ENCODE measurements at places on chromosomes 12 and 14. TPM values are rescaled to one million over a fixed set of nuclear protein-coding genes. Genes with fewer than 3 reads are reported as not detected.

DNA sequence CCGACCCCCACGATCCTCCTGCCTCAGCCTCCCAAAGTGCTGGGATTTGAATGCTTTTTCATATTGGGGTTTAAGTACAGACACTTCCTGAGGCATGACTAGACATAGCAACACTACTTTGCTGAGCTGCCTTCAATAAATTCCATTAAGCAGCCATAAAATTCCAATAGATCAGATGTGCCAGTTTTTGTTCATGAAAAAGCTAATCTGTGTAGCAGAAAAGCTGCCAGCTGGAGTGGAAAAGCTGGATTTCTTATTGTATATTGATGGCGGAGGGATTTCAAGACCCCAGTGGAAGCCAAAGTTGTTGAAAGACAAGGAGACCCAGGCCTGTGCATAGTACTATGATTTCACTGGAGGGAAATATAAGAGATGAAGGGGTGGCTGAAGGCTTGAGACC, 209.0 kb upstream of the NUDT4 start:
- no peak overlapping the region for H3K4me3 ChIP-seq
- no peaks in the 10 kb centered on the region for H3K36me3 ChIP-seq
- no peak for DNase-seq
- peaks cover 2% of the 10 kb centered on the region for H3K4me1 ChIP-seq
- H3K27me3 ChIP-seq: no peaks in the 10 kb centered on the region

- peaks cover 6% of the 10 kb centered on the region for H3K27me3 ChIP-seq
- H3K36me3 ChIP-seq: no peaks in the 10 kb centered on the region
- no peaks in the 10 kb centered on the region for H3K4me1 ChIP-seq
- DNase-seq: no peak
- no peak overlapping the region for H3K27ac ChIP-seq
Measured at GRCh38 chr12:14678547-14679150, 17.8 kb downstream of the GUCY2C start.

DNA sequence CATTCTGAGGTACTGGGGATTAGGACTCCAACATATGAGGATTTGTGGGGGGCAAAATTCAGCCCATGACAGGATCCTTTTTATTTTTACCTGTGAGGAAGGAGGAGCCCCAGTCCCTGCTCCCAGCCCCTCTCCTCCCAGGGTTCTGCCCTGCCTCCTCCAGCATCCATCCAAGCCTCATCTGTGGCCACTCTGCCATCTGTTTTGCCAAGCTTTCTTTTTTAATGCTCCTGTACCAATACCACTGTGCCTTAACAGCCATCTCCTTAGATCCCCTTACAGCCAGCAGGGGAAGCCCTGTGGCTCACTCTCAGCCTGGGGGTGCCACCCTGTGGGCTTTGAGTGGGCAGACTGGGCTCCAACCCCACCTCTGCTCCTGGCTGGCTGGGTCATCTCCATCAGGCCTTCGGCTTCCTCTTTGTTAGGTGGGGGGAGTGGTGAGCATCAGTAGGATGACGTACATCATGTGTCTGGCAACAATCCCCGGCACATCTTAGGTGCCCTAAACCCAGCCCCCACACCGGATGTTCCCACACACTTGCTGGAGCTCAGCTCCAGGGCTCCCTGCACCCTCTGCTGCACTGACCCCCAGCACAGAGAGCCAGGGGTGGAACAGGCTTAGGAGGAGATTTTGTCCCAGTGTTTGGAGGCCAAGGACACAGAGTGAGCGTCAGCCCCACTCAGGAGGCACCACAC, 40.2 kb downstream of the CYP46A1 start:
- H3K36me3 ChIP-seq: no peaks in the 10 kb centered on the region
- no peak overlapping the region for H3K4me3 ChIP-seq
- no peak for DNase-seq
- peaks cover 4% of the 10 kb centered on the region for H3K27me3 ChIP-seq
- no peaks in the 10 kb centered on the region for H3K4me1 ChIP-seq

Gene PFDN5
- total RNA-seq: 305 TPM

Gene ESR2
- total RNA-seq: not detected

- no peak for DNase-seq
- no peaks in the 10 kb centered on the region for H3K36me3 ChIP-seq
- no peak overlapping the region for H3K27ac ChIP-seq
Measured at GRCh38 chr14:104588066-104588857, 8.7 kb downstream of the C14orf180 start.

GRCh38 chr14:39843881-39844280, 411.6 kb upstream of the FBXO33 start:
- no peaks in the 10 kb centered on the region for H3K27me3 ChIP-seq
- no peaks in the 10 kb centered on the region for H3K4me1 ChIP-seq
- DNase-seq: no peak
- no peaks in the 10 kb centered on the region for H3K36me3 ChIP-seq
- no peak overlapping the region for H3K4me3 ChIP-seq

DNA sequence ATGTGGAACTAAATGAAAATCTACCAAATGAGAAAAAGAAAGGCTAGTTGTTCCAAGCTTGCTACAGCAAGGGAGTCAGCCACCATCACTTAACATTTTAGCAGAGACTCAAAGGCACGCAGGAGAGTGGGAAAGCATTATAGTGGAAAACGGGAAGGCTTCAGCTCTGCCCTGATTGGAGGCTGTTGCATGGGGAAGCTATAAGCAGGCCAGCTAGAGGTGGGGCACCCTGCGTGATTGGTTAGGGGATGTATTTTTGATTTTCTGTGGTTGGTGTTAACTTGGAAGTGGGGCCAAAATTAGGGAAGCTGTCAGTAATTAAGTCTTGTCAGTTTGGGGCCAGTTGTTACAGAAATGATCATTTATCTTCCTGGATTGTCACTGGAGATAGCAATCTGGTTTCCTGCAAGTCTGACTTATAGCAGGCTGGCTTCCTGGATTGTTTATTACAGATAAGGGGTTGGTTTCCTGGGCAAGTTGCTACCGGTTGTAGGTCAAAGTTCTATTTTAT, 93.9 kb downstream of the FAR2 start:
- H3K27me3 ChIP-seq: no peaks in the 10 kb centered on the region
- no peak overlapping the region for H3K4me3 ChIP-seq
- peaks cover 15% of the 10 kb centered on the region for H3K4me1 ChIP-seq
- no peaks in the 10 kb centered on the region for H3K36me3 ChIP-seq
- H3K27ac ChIP-seq: no peak overlapping the region
- DNase-seq: no peak

DNA sequence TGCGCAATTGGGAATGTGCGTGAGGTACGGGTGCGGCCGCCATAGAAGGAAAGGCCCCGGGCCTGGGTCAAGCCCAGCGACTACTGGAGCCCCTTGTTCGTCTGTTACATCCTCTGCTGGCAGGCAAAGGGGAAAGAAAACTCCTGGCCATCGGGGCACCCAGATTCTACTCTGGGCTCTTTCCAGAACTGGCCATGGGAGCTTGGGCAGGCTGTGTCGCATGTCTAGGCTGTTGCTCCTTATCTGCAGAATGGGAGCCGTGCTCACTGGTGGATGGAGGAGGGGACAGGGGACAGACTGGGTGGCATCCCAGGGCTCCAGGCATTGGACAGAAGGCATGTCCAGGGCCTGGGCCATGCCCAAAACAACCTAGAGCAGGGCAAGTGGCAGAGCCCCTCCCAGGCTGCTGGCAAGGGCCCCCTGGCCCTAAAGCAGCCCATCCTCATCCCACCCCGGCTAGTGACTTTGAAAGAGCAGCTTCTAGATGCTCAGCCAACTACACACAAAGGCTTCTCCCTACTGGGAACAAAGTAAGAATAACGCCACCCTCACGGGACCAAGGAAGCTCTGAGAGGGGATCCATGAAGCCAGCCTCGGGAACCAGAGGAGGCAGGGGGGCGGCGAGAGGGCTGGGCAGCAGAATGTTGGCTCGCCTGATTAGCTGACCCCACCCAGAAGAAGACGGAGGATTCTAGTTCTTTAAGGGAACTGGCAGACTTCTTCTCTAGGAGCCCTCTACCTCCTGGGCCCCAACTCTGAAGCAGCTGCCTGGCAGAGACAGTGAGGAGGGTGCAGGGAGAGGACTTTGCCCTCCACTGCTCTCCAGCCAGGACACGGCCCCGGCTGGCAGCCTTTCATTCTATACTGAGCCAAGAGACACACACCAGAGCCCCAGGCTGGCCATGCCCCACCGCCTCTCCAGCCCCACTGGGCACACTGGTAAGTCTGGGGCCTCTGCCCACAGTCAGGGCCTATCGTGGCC, 96.8 kb downstream of the SINHCAF start:
- H3K4me1 ChIP-seq: no peaks in the 10 kb centered on the region
- H3K4me3 ChIP-seq: no peak overlapping the region
- H3K36me3 ChIP-seq: no peaks in the 10 kb centered on the region
- H3K27ac ChIP-seq: no peak overlapping the region
- H3K27me3 ChIP-seq: no peaks in the 10 kb centered on the region

GRCh38 chr14:87754520-87755223, 238.3 kb downstream of the GALC start:
- no peak overlapping the region for H3K4me3 ChIP-seq
- no peaks in the 10 kb centered on the region for H3K36me3 ChIP-seq
- no peak overlapping the region for H3K27ac ChIP-seq
- no peak for DNase-seq

- DNase-seq: no peak
- no peak overlapping the region for H3K27ac ChIP-seq
- no peak overlapping the region for H3K4me3 ChIP-seq
- H3K4me1 ChIP-seq: no peaks in the 10 kb centered on the region
Measured at GRCh38 chr12:128057586-128057985, 209.4 kb upstream of the TMEM132C start.

Gene PDZRN4
- not detected for total RNA-seq

DNA sequence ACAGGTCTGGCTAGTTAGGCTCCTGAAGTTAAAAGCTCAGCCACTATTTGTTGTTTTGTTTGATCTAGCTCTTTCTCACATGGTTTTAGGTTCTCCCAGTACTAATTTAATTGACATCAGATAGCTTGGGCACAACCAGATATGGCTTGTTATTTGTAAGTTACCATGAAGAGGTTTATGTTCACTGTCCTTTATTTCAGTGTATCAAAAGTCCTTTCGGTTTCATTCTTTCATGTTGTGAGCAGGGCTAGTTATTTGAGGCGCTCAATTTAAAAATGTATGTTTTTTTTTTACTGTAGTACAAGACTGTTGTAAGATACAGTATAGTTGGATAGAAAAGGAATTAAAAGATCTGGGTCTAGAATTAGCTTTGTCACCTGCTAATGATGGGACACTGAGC, 7.0 kb downstream of the GPX2 start:
- H3K4me1 ChIP-seq: peaks cover 40% of the 10 kb centered on the region
- DNase-seq: no peak
- no peaks in the 10 kb centered on the region for H3K27me3 ChIP-seq
- no peak overlapping the region for H3K4me3 ChIP-seq
- peak overlapping the region; percentile 10 for H3K27ac ChIP-seq
- H3K36me3 ChIP-seq: peaks cover 68% of the 10 kb centered on the region

DNA sequence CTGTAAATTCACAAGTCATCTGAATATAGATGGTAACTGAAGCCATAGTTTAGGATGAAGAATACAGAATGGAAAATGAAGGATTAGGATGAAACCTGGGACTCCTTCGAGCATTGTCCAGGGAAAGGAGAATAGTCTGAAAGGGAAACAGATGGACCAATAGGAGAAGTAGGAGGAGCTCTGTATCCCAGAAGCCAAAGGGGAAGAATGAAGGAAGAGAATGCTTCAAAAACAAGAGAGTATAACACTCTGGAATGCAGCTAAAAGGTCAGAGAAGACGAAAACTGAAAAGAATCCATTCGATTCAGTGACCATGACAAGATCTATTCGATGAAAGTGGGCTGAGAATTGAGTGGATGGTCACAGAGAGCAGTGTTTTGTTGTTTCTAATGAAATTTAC, 1.0 kb downstream of the GMFB start:
- H3K36me3 ChIP-seq: peaks cover 32% of the 10 kb centered on the region
- no peak for DNase-seq
- H3K27me3 ChIP-seq: no peaks in the 10 kb centered on the region
- peaks cover 68% of the 10 kb centered on the region for H3K4me1 ChIP-seq

Gene ACSM4
- not detected for total RNA-seq

Gene FAM222A
- total RNA-seq: 0.52 TPM

DNA sequence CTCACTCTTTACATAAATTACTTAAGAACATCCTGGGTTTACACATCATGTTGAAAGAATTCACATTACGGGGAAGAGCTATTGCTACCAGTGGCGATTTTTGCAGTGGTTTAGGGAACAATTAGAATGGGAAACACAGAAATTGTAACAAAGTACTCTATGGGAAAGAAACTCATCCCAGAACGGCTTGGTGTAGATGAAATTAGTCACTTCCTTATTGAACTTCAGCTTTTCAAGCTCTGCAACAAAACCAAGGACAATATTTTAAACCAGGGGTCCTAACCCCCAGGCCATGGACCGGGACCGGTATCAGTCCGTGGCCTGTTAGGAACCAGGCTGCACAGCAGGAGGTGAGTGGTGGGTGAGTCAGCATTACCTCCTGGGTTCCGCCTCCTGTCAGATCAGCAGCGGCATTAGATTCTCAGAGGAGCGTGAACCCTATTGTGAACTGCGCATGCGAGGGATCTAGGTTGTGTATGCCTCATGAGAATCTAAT, 32.3 kb upstream of the FICD start:
- no peak overlapping the region for H3K27ac ChIP-seq
- no peak for DNase-seq
- H3K4me1 ChIP-seq: no peaks in the 10 kb centered on the region
- H3K36me3 ChIP-seq: no peaks in the 10 kb centered on the region

- H3K4me1 ChIP-seq: peaks cover 7% of the 10 kb centered on the region
- no peak overlapping the region for H3K4me3 ChIP-seq
- H3K36me3 ChIP-seq: no peaks in the 10 kb centered on the region
- no peak for DNase-seq
- H3K27ac ChIP-seq: no peak overlapping the region
- peaks cover 94% of the 10 kb centered on the region for H3K27me3 ChIP-seq
Measured at GRCh38 chr12:54058128-54058768, 4.6 kb downstream of the HOXC4 start.

Gene TEX22
- total RNA-seq: 3.9 TPM

DNA sequence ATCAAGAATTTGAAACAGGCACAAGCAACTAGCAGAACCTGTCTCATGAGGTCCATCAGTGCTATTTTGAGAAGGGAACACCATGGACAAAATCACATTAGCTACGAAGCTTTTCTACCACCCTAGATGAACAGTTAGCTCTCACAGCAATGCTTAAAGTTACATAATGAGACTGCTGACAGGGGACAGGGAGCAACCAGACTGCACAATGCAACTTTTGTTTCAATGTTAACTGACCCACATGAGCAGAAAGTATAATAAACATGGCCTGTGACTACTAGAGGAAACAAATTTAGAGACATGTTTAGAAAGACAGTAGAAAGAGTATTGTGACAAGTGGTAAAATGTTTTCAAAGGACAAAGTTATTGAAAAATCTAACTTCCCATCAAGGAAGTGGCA, 282.8 kb downstream of the CEP128 start:
- H3K4me1 ChIP-seq: no peaks in the 10 kb centered on the region
- H3K27ac ChIP-seq: no peak overlapping the region
- no peak for DNase-seq
- H3K4me3 ChIP-seq: no peak overlapping the region
- no peaks in the 10 kb centered on the region for H3K27me3 ChIP-seq

DNA sequence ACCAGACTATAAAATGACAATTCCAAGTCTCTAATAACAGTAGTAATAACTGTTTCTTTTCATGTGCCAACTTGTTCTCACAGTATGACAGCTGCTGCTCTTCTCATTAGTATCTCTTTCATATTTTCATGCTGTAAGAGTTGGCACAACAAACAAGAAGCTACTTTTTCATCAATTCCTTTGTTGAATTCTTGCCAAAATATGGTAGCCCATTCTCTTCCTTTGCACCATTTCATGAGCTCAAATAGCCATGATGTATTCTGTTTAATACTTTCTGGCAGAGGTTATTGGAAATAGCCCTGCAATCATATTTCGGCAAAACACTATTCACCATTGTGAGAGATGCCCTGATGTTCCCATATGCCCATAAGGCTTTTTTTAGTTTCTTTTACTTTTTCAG, 1100.7 kb downstream of the TRHDE start:
- no peak overlapping the region for H3K27ac ChIP-seq
- no peak for DNase-seq
- no peak overlapping the region for H3K4me3 ChIP-seq
- no peaks in the 10 kb centered on the region for H3K27me3 ChIP-seq
